ENCODE measurements at places on chromosomes 3 and 15. TPM values are rescaled to one million over a fixed set of nuclear protein-coding genes. Genes with fewer than 3 reads are reported as not detected.

GRCh38 chr3:110779581-110779980 lies 292.0 kb upstream of the NECTIN3 start:
- DNase-seq: no peak

DNA sequence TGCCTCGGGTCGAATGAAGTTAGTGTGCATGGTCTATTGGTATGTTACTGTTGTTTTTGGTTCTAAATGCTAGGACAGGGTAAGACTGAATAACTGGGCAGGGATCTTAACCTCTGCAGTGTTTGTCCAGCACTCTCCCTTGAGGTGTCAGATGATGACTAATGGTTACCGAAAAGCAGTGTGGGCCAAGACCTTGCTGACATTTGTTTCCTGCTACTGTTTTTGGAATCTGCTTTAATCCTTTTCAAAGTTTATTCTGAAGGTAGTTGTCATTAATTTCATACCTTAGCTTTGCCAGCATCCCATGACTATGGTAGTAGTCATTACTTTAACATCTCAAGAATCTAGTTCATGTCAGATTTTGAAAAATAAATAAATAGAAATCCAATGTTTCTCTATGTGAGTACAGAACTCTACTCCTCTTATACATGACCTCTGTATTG lies 117.0 kb downstream of the P3H2 start:
- no peak for DNase-seq

Gene ST3GAL6
- total RNA-seq: 18.5 TPM

Gene CCR8
- total RNA-seq: not detected

Gene PCLAF
- 3.5 TPM for total RNA-seq

- DNase-seq: peak; percentile 67
These were observed 2.9 kb downstream of the FAM240A start for GRCh38 chr3:46615050-46615775.

DNA sequence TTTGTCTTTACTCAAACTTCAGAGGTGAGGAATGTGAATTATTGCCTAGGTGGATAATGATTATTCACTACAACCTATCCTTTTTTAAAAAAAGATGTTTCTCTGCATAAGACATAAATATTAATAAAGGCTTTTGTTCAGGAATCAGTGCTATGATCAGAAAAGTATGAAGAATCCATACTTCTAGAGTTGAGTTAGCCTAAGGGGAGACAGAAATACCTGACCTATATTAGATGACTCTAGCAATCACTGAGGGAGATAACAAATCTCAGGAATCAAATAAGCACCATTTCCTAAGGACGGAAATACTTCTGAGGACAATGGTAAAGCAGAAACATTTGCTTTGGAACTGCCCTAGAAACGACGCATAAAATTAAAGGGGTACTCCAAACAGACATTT lies 763.8 kb downstream of the GBE1 start:
- DNase-seq: no peak

Gene IGF2BP2
- 92.6 TPM for total RNA-seq

GRCh38 chr3:83738202-83738601 lies 1220.6 kb upstream of the CADM2 start:
- DNase-seq: no peak

Gene PDZRN3
- total RNA-seq: 36.4 TPM

Gene ANKRD34C
- 0.03 TPM for total RNA-seq

Gene ALAS1
- total RNA-seq: 85.1 TPM

DNA sequence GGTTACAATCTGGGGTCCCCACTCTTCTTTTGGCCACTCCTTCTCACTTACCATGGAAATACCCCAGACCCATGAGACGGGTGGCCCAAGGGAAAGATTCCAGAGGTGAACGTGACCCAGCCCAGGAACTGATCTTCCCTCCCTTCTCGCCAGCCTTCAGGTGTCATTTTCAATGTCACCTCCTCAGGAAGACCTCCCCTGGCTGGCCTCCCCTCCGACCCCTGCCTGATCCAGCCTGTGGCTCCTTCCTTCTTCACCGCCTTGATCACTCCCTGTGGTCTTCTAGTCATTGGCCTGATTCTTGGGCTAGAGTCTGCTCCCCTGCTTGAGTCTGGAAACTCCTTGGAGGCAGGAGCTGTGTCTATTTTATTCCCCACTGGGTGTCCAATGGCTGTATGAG lies 146.1 kb downstream of the SMAD6 start:
- DNase-seq: no peak

Gene LRRC58
- total RNA-seq: 40.9 TPM

GRCh38 chr3:155736381-155736780 lies 8.5 kb downstream of the PLCH1 start:
- DNase-seq: no peak

DNA sequence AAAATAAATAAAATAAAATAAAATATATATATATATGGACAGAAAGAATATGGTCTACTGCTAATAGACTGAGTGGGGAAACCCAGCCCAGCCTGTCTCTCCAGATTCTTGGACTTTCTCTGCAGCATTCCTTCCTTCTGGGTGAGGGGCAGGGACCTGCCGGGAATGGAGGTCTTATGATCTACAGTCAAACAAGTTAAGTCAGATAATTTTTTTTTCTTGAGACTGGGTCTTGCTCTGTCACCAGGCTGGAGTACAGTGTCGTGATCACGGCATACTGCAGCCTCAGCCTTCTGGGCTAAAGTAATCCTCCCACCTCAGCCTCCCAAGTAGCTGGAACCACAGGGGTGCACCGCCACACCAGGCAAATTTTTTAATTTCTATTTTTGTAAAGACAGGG lies 33.5 kb upstream of the ZNF774 start:
- DNase-seq: no peak

DNA sequence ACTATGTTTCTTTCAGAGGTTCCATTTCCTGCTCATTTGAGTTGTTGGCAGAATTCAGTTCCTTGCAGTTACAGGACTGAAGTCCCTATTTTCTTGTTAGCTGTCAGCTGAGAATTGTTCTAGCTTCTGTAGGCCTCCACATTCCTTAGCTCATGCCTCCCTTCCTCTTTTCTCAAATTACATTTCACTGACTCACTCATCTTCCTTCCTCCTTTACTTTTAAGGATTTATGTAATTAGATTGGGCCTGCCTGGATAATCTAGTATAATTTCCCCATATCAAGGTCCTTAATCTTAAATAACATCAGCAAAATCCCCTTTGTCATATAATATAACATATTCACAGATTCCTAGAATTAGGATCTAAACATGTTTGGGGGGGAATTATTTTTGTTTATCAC lies 40.6 kb upstream of the RBMS3 start:
- no peak for DNase-seq

Gene SPATA12
- total RNA-seq: 0.15 TPM

GRCh38 chr15:67358812-67359211 lies 104.2 kb downstream of the IQCH start:
- no peak for DNase-seq

Gene EPB42
- total RNA-seq: 0.18 TPM

DNA sequence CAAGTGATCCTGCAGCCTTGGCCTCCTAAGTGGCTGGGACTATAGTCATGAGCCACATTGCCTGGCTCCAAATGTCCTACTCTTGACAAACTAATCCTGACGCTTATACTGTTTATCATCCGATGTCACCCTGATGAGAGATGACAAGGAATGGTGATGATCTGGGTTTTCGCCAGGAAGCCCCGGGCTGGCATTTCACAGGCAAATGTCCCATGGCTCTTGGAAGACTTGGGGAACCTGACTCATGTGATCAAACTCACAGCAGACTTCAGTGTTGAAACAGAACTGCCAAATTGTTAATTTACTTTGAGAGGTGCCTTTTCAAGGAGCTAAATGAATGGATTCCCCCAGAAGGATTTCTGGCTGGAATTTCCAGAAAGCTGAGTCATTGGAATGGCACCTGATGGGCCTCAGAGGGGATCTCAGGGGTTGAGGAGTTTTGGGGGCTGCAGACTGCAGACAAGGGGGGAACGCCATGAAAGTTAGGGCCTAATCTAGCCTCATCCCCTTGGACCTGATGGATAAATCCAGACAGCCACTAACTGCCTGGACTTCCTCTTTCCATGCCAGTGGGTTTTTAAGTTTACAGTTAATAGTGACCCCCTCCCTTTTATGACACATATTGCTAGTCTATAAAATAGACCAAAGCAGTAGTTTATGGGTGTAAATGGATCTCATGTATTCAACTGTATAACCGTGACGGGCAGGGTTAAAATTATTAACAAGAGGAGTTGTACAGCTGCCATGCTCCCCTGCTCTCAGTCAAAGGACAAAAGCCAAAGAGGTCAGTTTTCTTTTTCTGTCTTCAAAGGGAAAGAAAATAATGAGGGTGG lies 146.6 kb downstream of the CHSY1 start:
- no peak for DNase-seq

DNA sequence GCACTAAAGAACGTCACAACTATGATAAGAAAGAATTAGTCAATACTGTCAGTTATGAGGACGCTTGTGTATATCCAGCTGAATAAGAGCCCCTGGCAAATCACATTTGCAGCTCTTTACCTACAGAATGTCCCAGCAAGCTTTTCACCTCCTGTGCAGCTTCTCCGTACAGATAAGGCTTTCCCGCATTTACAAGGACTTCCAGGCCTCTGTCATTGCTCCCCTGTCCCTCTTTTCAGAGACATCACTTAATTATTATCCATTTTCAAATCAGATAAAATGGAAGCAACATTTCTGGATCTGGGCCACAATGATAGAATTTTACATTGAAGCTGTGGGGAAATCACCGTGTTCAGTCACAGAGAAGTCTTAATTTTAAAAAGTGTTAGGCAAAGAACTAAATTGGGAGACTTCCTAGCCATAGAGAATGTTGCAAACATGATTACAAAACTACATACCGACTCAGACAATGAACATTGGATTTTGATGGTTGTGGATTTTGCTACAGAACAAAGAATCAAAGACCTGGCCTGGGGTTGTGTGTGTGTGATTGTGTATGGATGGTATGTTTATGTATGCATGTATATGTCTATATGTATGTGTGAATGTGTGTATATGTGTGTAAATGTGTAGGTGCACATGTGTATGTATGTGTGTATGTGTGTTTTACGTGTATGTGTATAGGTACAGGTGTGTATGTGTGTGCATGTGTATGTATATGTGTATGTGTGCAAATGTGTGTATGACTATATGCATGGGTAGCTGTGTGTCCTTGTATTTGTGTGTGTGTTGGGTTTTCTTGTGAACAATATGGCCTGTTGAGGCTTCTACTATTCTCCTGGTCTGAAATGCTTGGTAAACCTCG lies 41.5 kb downstream of the MGLL start:
- DNase-seq: no peak

Gene CASR
- 0.40 TPM for total RNA-seq

Data from lung (tissue), 17 donors.